Muscle of back (tissue), 13 donors: ENCODE measurements at places on chromosomes 1 and 21.

GRCh38 chr1:84502927-84503326, 3.3 kb upstream of the SPATA1 start:
- no peak for DNase-seq

GRCh38 chr1:157138220-157139051, at the start of gene ETV3:
TSS of gene ETV3 (minus strand) at chr1:157138395. CDS start at chr1:157136352, 2,043 bp downstream.
- peak; percentile 92 for DNase-seq

- DNase-seq, result no peak
Observed at GRCh38 chr1:23906731-23907130, 6.4 kb downstream of the CNR2 start.

- no peak for DNase-seq
Observed at GRCh38 chr1:64502083-64502482, 32.2 kb downstream of the CACHD1 start.

- no peak for DNase-seq
Observed at GRCh38 chr1:66243548-66244130, 290.3 kb upstream of the SGIP1 start.

DNA sequence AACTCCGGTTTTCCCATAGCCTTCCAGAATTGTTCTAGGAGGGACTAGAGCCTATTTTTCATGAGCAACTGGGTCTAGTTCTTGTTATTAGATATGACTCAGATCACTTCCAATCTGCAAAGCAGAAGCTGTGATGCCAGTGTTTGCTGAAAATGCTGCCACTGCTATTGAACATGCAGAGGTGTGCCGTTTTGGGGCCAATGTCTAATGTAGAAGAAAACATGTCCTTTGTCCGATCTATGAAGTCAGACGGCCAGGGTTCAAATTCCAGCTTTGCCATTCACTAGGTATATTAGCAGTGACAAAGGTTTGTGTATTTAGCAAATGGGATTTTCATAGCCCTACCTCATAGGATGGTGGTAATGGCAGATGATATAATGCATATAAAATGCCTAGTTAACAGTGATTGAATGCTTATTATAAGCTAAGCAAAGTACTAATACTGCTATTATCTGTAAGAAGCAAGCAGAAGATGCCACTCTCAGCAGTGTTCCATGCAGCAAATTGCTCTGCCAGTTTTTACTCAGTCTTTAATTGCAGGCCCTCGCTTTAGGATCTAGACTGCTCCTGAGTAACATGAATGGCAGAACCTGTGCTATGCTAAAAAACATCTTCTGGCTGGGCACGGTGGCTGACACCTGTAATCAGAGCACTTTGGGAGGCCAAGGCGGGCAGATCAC, 40.1 kb upstream of the CXADR start:
- DNase-seq, result no peak

DNA sequence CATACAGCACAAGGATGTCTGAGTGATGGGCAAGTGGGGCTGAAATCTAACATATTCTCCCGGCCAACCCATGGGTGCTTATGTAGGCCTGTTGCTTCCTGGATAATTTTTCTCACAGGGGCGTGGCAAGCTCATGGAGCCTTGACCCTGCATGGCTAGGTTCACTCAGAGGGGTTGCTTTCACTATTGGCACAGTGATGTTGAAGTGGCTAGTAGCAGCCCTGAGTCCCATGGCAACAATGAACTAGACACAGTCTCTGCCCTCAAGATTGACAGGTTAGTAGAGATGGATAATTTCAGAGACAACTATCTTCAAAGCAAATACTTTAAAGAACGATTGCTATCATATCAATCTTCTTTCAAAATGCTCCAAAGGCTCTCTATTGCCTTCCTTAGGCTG, 6.5 kb upstream of the MAB21L3 start:
- DNase-seq, result no peak

- DNase-seq, result no peak
Observed at GRCh38 chr1:16716691-16717335, 23.5 kb upstream of the RNU1-4 start.

- DNase-seq, result no peak
Observed at GRCh38 chr1:190098107-190098506, 379.6 kb downstream of the BRINP3 start.

GRCh38 chr1:155898888-155899287, 12.3 kb downstream of the RIT1 start:
- DNase-seq, result no peak

GRCh38 chr1:228401782-228402640, 4.6 kb downstream of the TRIM11 start:
- no peak for DNase-seq

DNA sequence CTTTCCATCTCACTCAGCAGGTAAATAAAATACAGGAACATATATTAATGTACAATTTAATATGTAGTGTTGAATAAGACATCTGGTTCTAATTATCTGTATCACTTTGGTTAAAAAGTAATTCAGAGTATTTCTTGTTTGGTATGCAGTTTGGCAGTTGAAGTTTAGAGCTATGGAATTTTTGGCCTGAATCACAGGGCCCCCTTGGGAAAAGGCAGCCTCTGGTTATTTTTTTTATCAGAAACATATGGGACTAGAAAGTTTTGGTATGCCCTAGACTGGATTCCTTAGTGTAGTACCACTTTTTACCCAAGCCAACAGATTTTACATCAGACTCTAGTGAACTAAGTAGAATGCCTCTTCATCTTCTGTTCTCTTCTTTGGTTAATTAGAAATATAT, 26.4 kb downstream of the CNST start:
- peak; percentile 65 for DNase-seq

GRCh38 chr21:44842721-44843445, 25.0 kb upstream of the SUMO3 start:
- no peak for DNase-seq

GRCh38 chr1:66580081-66580480, 46.1 kb downstream of the SGIP1 start:
- no peak for DNase-seq

GRCh38 chr1:111709986-111710385, 29.2 kb downstream of the INKA2 start:
- no peak for DNase-seq

- DNase-seq, result no peak
Observed at GRCh38 chr21:44497703-44498126, 42.3 kb downstream of the KRTAP10-1 start.

GRCh38 chr1:110476028-110476765, 25.2 kb downstream of the PROK1 start:
- no peak for DNase-seq
